ENCODE measurements at places on chromosomes 5 and 9.

GRCh38 chr5:140253985-140254384 is 48.9 kb downstream of the PFDN1 start:
- no peaks in the 10 kb centered on the region for H3K27me3 ChIP-seq
- H3K36me3 ChIP-seq, result peaks cover 6% of the 10 kb centered on the region
- no peak overlapping the region for H3K4me3 ChIP-seq
- H3K4me1 ChIP-seq, result peaks cover 38% of the 10 kb centered on the region
- no peak for DNase-seq

DNA sequence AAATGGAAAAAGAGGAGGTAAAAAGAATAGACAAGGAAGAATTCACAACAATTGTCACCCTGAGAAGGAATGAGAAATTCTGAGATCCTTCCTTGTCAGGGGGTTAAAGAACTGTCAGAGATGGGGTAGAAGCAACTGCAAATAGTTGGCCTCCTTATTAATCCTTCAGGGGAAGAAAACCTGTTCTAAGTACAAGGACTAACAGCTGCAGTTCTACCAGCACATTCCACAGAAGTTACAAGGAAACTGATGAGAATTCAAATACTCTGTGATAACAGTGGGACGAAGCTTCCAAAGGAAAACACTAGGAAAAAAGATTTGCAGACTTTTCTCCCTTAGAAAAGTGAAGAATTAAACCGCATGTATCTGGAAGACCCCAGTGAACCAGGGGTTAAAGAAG is 93.7 kb downstream of the OR2K2 start:
- H3K36me3 ChIP-seq, result no peaks in the 10 kb centered on the region
- H3K27ac ChIP-seq, result no peak overlapping the region
- H3K4me1 ChIP-seq, result no peaks in the 10 kb centered on the region
- H3K27me3 ChIP-seq, result no peaks in the 10 kb centered on the region
- DNase-seq, result no peak

DNA sequence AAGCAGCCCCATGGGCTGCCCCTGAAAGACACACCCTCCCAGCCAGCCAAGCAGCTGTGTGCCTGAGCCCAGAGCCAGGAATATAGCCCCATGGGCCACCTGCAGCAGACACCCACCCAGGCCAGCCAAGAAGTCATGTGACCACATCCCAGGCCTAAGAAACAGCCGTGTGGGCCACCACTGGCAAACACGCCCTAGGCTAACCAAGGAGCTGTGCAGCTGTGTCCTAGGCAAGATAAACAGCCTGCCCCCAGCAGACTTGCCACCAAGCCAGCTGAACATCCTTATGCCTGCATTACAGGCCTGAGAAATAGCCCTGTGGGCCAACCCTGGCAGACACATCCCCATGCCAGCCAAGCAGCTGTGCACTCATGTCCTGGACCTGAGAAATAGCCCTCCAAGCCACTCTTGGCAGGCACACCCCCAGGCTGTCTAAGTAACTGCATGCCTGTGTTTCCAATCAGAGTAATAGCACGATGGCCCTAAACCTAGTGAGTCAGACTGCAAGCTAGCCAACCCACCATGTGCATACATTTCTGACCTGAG is 143.0 kb downstream of the ADAMTS6 start:
- H3K36me3 ChIP-seq, result peaks cover 3% of the 10 kb centered on the region
- no peak overlapping the region for H3K27ac ChIP-seq
- no peak for DNase-seq

DNA sequence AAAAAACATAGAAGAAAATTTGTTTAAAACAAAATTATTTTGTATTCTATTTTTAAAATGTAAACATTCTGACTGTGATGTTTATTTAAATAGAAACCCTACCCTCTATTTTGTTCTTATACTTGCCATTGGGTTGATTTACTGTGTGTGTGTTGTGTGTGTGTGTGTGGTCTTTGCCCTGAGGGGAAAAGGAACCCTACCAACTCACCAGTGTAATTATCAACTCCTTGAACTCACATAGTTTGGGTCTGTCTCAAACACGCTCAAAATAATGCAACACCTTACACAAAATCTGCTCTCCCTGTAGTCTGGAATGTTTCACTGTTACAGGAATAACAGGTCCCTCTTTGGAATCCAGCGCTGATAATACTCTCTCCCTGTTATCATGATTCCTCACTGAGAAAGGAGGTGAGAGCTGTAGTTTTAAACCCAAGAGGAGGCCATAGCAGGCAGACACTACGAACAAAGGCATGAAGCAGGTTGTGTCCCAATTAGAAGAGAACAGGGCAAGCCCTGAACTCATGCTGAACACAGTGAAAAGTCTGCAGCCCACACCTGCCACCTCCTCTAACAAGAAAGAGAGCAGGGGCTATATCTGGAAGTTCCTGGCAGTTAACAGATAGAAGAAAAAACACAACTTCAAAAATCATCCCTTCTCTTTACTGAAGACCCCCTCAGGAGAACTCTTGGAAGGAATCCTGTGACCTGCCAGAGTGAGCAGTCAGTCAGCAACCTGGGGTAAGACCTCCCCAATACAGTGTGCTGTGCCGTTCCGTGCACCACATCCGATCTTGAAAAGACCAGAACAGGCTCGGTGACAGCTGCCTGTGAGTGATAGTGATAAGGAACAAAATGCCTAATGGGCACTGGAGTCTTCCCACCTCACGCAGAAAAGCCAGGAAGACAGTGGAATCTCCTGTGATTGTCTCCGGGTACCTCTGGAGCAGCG is 608.1 kb upstream of the ADAMTS16 start:
- DNase-seq, result no peak
- H3K27me3 ChIP-seq, result no peaks in the 10 kb centered on the region

DNA sequence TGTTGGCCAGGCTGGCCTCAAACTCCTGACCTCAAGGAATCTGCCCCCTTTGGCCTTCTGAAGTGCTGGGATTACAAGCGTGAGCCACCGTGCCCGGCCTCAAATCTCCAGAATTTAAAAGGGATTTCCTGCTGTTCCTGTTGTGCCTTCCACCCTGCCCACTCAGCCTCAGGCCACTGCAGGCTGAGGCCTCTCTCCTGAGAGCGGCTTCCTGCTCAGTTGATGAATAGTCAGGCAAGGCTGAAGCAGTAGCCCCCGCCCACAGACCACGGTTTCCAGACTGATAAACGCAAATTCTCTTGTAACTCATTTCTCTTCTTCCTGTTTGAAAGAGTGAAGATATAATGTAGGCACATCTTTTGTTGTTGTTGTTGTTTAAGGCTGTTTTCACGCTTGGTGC is 127.0 kb upstream of the PLCXD3 start:
- DNase-seq, result no peak
- no peak overlapping the region for H3K27ac ChIP-seq
- no peaks in the 10 kb centered on the region for H3K4me1 ChIP-seq
- peaks cover 8% of the 10 kb centered on the region for H3K27me3 ChIP-seq
- peaks cover 2% of the 10 kb centered on the region for H3K36me3 ChIP-seq

GRCh38 chr9:124257844-124258606 is at the start of gene NEK6:
Gene NEK6 (plus strand): TSS chr9:124257949. CDS start chr9:124301965, 44,016 bp downstream.
- H3K27me3 ChIP-seq, result no peaks in the 10 kb centered on the region
- DNase-seq, result peak; percentile 48
- peaks cover 40% of the 10 kb centered on the region for H3K4me1 ChIP-seq
- H3K4me3 ChIP-seq, result peak within 1 kb of the TSS; percentile 96
- H3K36me3 ChIP-seq, result peaks cover 10% of the 10 kb centered on the region

GRCh38 chr9:124248066-124248465 is 9.7 kb upstream of the NEK6 start:
- no peaks in the 10 kb centered on the region for H3K27me3 ChIP-seq
- no peak for DNase-seq
- H3K27ac ChIP-seq, result peak overlapping the region; percentile 44
- peaks cover 8% of the 10 kb centered on the region for H3K4me1 ChIP-seq
- H3K36me3 ChIP-seq, result no peaks in the 10 kb centered on the region
- H3K4me3 ChIP-seq, result no peak overlapping the region

DNA sequence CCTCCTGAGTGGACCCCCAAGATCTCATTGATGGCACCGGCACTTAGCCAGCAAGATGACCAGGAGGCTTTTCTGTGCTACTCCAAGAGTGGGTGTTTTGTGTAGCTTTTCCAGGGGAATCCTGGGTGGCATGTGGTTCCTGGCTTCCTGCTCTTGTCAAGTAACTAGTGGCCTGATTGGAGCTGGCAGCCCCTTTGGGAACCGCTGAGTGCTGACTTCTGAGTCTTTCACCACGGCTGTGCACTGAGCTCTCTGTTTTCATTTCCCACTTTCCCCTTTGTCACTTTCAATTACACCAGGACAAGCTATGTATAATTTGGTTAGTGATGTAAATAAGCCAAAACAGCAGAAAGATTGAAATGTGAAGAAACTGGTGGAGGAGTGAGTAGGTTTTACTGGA is 255.4 kb downstream of the GOLPH3 start:
- H3K36me3 ChIP-seq, result no peaks in the 10 kb centered on the region
- H3K4me1 ChIP-seq, result no peaks in the 10 kb centered on the region
- H3K4me3 ChIP-seq, result no peak overlapping the region
- no peak overlapping the region for H3K27ac ChIP-seq
- H3K27me3 ChIP-seq, result peaks cover 27% of the 10 kb centered on the region

DNA sequence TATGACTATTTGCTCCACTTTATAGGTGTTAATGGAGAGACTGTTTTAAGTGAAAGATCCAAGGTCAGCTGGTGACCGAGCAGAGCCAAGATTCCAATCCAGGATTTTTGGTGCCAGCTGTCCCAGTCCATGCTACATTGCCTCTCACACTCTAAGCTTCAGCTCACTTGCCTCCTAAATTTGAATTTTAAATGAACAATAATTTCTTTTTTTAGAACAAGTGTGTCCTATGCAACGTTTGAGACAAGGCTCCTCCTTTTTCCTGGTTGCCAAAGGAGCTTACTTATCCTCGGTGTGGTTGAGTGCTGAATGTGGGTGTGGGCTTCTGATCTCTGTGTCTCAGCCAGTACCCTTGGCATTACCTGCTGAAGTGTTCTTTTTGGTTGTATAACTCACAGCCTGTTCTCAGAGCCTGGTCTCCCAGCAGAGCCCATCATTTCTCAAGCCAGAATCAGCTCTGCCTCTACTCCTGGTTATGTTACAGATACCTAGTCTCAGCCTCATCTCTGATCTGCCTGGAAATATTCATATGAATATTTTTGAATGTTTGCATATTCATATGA is 4.0 kb upstream of the PRRC1 start:
- no peak overlapping the region for H3K27ac ChIP-seq
- H3K4me1 ChIP-seq, result peaks cover 2% of the 10 kb centered on the region
- H3K4me3 ChIP-seq, result no peak overlapping the region
- H3K27me3 ChIP-seq, result peaks cover 39% of the 10 kb centered on the region

- H3K4me1 ChIP-seq, result peaks cover 18% of the 10 kb centered on the region
- peaks cover 14% of the 10 kb centered on the region for H3K36me3 ChIP-seq
- H3K27me3 ChIP-seq, result no peaks in the 10 kb centered on the region
- no peak overlapping the region for H3K27ac ChIP-seq
- no peak overlapping the region for H3K4me3 ChIP-seq
- DNase-seq, result no peak
These were observed 32.7 kb downstream of the IER5L start for GRCh38 chr9:129145316-129145715.

DNA sequence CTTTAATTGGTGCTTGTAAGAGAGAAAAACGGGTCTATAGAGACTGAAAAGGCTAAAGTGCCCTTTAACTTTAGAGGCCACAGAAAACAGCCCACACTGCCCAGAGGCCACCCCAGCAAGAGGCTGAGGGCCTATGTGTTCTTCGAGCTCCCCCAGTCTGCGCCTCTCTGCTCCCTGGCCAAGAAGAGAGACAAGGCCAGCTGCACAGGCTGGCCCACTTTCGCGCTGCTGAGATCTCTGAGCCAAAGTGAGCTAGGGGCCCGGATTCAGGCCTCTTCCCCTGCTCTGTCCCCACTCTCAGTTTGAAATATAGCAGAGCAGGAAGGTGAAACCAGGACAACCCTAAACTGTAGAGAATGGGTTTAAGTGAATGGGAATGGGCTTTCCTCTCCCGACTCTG is 132.0 kb upstream of the TRIM32 start:
- DNase-seq, result no peak
- no peaks in the 10 kb centered on the region for H3K27me3 ChIP-seq
- H3K36me3 ChIP-seq, result no peaks in the 10 kb centered on the region
- H3K4me3 ChIP-seq, result no peak overlapping the region
- H3K27ac ChIP-seq, result no peak overlapping the region

DNA sequence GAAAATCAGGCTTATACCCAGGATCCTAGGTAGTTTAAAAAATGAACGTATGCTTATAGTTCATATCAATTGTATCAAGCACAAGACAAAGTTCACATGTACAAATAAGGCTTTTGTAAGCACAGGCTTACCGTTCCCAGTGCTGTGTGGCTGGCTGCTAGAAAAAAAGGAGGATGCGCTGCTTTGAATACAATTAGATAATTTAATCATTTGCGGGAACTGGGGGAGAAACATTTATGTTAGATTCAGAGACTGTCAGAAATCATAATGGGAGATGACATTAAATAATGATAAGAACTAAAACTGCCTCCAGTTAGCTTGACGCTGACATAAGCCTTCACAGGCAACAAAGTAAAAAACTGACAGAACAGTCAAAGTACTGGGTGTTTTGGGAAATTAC is 93.2 kb downstream of the FNBP1 start:
- peaks cover 79% of the 10 kb centered on the region for H3K36me3 ChIP-seq
- no peak overlapping the region for H3K4me3 ChIP-seq
- no peaks in the 10 kb centered on the region for H3K27me3 ChIP-seq

DNA sequence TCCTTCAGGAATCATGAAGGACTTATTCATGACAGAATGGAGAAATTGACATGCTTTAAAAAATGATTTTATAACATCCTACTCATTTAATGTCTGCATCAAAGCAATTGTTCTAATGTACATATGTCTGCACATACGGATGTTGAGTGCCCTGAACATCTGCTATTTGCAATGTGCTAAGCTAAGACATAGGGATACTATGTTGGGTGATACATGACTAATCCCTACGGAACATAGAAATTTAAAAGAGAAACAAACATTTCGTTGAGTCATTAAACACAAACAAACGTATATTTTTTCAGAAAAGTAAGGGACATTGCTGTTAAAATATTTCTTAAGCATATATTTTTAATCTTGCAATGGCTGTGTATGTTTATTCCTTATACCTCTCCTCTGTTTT is 686.5 kb upstream of the ADAMTS16 start:
- H3K36me3 ChIP-seq, result no peaks in the 10 kb centered on the region
- no peaks in the 10 kb centered on the region for H3K4me1 ChIP-seq
- DNase-seq, result no peak
- H3K4me3 ChIP-seq, result no peak overlapping the region

DNA sequence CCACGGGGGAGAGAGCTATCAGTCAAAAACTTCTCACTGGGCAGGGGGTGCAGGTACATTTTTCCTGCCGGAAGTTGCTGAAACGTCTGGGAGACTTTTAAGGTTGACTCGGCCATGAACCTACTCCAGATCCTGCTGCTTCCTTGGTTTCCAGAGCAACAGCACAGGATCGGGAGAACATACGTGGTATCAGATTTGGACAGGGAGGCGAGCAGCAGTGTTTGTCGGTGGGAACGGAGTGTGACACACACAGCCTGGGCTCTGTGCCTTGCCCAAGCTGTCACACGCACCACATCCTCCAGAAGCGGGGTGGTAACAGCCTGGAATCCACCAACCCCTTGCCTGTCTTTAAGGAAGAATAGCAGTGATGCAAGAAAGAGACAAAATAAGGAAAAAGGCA is 276.5 kb downstream of the SLIT3 start:
- no peaks in the 10 kb centered on the region for H3K4me1 ChIP-seq
- no peak overlapping the region for H3K27ac ChIP-seq
- H3K4me3 ChIP-seq, result no peak overlapping the region
- no peaks in the 10 kb centered on the region for H3K36me3 ChIP-seq
- peaks cover 11% of the 10 kb centered on the region for H3K27me3 ChIP-seq

- no peaks in the 10 kb centered on the region for H3K36me3 ChIP-seq
- no peak overlapping the region for H3K27ac ChIP-seq
- DNase-seq, result no peak
These were observed 76.8 kb downstream of the PTPN3 start for GRCh38 chr9:109421026-109421970.

- H3K36me3 ChIP-seq, result peaks cover 3% of the 10 kb centered on the region
- H3K4me1 ChIP-seq, result no peaks in the 10 kb centered on the region
- H3K27ac ChIP-seq, result no peak overlapping the region
- no peak overlapping the region for H3K4me3 ChIP-seq
- H3K27me3 ChIP-seq, result no peaks in the 10 kb centered on the region
- no peak for DNase-seq
These were observed 742.1 kb downstream of the MTRR start for GRCh38 chr5:8611067-8611466.
